ENCODE measurements at places on chromosomes 7 and 10. TPM values are rescaled to one million over a fixed set of nuclear protein-coding genes. Genes with fewer than 3 reads are reported as not detected.

- DNase-seq = peak; percentile 78
Measured at GRCh38 chr7:4613846-4614548, 68.1 kb upstream of the FOXK1 start.

GRCh38 chr10:63667596-63668480 lies 146.6 kb downstream of the REEP3 start:
- peak; percentile 27 for DNase-seq

DNA sequence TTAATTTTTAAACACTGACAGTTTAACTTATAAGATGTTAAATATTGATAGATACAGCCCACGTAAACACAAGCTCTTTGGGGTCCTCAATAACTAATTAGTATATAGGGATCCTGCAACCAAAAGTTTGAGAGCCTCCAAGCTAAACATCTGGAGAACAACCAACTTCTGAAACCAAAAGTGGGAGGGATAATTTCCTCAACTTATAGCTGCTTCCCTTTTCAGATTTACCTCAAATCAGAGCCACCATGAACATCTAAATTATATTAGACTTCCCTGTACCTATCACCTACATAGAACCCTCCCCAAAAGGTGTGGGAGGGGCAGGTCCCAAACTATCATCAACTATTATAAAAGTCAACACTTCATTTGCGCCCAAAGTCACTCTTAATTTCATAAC lies 8.6 kb downstream of the PSAP start:
- no peak for DNase-seq

DNA sequence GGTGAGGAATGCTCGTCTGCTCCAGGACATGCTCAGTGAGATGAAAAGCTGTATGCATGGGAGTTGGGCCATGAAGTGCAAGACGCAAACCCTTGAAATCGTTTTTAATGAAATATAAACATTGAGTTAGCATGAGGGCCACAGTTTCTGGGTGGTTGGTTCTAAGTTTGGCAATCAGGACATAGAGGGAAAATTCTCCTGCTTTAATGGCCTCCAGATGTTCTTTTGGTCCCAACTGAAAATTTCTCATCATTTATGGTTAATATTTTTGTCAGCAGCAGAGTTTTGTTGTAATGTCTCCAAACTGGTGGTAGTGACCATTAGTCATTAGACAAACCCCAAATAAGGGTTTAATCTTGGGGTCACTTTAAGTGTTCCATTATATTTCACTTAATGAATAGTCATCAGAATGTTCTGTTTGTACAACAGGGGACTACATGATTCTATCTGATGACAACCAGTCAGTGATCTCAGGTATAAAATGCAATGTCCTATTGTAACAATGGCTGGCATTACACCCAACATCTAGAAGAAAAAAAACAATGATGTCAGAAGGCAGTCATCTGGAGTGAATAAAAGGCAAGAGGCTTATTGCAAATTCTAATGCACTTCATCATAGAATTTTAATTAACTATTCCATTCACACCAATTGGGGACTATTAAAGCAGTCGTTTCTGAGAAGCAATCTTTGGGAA lies 197.4 kb downstream of the JCAD start:
- peak; percentile 90 for DNase-seq

DNA sequence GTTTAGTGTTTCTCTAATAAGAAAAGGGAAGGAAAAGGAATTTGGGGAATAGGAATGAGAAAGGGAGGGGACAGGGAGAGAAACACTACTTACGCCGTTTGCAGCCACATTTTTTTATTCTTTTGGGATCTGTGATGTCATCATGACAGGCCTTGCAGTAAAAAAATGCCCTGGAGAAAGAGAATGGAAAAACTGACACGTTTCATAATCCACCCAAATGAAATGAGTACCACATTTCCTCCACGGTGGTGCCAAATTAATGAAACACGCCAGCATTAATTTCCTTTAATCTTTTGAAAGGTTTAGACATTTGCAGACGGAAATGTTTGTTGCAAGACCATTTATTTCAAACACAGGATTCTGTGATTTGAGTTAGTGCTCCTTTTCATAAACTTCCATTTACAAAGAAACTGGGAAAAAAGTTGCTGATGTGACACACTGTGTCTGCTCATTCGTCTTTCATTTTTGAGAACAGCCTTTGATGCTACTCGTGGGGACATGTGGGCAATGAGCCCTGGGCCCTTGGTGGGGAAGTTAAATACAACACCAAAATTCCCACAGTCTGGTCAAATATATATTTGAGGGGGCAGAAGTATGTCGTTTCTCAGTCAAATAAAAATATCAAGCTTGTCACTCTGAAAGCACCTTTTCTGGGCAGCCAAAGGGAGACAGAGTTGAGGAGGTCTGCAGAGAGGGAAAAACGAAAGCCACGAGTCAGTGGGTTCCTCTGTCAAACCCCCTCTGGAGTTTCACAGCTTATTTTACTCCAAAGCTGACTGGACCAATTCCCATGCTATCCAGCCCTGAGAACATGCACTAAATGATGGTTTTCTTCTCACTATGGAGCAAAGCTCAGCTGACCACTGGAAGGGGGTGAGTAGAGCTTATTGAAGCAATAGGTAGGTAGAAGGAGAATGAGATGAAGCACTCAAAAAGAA lies 625.5 kb downstream of the KCNMA1 start:
- DNase-seq = no peak

GRCh38 chr7:123157606-123158005 lies 42.2 kb downstream of the SLC13A1 start:
- DNase-seq = no peak

- peak; percentile 44 for DNase-seq
Measured at GRCh38 chr7:112103246-112103645, 103.0 kb downstream of the DOCK4 start.

DNA sequence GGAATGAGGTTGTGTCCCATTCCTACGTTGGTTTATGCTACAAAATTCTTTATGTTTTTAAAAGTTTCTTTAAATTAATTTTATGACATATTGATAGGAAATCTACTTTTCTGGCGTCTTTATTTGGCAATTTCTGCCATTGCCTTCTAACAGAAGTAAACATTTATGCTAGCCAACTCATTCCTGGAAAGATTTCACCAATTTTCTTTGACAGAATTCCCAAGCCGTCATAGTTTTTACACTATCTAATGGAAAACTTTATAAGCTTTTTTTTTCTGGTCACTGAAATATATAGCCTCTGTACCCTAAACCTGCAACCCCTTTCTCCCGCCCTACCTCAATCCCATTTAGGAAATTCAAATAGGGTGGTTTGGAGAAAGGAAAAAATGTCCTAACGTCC lies 6.1 kb upstream of the TCAF1 start:
- no peak for DNase-seq

DNA sequence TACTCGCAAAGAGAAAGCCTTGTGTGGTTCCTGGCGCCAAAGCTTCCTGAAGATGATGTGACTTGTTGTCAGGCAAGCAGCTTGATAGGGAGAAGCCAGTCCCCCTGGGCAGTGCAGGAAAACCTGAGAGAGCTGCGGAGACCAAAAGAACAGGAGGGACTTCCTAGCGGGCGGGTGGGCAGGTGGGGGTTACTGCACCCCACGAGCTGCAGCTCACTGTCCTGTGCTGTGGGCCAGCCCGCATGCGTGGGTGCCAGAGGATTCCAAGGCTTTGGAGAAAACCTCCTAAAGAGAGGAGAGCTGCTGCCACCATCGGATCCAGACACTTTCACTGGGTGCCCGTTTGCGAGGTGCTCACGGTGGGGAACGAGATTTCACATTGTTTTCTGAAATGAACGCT lies 145.1 kb downstream of the ACTR3B start:
- DNase-seq = no peak

DNA sequence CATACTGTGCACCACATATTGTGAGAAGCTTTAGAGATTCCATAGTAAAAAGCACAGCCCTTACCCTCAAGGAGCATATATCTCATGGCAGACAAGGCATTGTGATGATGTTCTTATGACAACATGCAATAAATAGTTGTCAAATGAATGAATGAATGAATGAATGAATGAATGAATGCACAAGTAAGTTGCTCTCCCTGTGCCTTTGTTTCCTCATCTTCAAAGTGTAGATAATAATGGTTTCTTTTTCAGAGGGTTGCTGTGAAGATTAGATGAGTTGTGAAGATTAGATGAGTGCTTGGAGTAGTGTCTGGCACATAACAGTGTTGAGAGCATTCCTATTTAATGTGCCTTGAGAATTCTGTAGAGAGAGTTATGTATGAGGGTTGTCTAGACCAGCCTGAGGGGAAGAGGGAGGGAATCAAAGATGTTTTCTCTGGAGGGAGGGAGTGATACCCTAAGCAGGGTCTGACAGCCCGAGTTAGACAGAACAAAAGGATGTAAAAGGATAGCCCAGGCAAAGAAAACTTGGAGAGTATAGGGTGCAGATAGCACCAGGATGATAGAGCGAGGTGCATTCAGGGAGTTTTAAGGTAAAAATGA lies 217.2 kb downstream of the RELN start:
- no peak for DNase-seq

The PAX4 gene
- total RNA-seq = not detected

The STEAP4 gene
- not detected for total RNA-seq

The MAD1L1 gene
- 32.3 TPM for total RNA-seq

The PNLIPRP3 gene
- not detected for total RNA-seq

The BMPR1A gene
- 52.2 TPM for total RNA-seq

The TMEM229A gene
- 0.09 TPM for total RNA-seq

The EBLN1 gene
- total RNA-seq = not detected

The CAMK2B gene
- not detected for total RNA-seq

The FAM25A gene
- not detected for total RNA-seq

The FAM221A gene
- 3.0 TPM for total RNA-seq

The CSGALNACT2 gene
- total RNA-seq = 30.9 TPM

All from astrocyte (in vitro differentiated cells and primary cell).